ENCODE measurements at places on chromosomes 2 and 18. TPM values are rescaled to one million over a fixed set of nuclear protein-coding genes. Genes with fewer than 3 reads are reported as not detected.

GRCh38 chr2:120658770-120659158 is 76.9 kb upstream of the GLI2 start:
- DNase-seq = no peak

DNA sequence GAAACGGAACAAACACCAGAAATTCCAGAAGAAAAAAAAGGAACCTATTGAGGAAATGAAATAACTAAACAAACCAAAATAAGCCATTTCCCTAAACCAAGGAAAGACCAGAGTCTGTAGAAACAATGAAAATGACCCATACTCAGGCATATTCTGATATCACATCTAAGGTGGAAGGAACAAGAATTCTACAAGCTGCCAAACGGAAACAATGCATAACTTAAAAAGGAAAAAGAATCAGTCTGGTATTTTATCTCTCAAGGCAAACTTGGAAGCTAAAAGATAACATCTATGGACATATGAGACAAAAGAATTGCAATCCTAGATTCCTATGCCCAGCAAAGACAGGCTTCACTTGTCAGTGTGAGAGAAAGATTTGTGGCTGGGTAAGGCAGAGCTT is 326.2 kb downstream of the PDE11A start:
- no peak for DNase-seq

- no peak for DNase-seq
Observed at GRCh38 chr2:97863829-97864228, 131.9 kb downstream of the TMEM131 start.

DNA sequence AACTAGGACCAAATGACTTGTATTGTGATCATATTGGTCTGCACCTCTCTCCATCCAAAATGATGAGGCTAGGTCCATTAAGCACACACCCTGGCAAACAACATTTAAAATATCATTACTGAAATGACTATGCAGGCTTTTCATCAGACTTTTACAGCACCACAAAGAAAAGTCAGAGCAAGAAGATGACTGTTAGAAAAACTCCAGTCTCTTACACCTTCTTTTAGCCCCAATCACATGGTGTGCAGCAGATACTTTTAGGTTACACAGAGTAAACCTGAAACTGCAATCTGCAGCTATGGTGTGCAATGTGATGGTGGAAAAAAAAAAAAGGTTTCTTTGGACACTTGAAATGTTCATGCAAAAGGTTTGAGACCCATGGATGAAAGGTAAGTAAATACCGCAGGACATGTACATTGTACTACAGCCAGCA is 5.4 kb upstream of the POLI start:
- DNase-seq = no peak

DNA sequence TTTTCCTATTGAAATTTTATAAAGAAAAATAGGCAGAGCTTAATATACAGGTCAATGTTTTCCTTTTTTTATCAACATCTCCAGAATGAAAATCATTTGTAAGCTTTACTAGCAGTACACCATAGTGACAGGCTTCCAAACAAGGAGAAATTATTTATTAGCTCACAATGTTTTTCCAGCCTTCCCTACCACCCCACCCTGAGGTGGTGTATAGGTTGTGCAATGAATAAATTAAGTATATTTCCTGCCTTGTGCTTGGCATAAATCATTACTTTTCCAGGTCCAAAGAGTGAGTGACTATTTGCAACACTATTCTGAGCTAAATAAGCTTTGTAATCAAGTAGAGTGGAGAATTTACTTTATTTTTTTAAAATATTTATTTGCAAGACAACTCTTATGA is 876.2 kb upstream of the POU3F3 start:
- no peak for DNase-seq

- DNase-seq = no peak
Observed at GRCh38 chr2:78978340-78978739, 47.2 kb upstream of the REG3G start.

GRCh38 chr2:28997237-28997846 is 16.2 kb downstream of the TOGARAM2 start:
- DNase-seq = no peak

GRCh38 chr2:85937069-85937439 is 48.3 kb upstream of the ST3GAL5 start:
- no peak for DNase-seq

DNA sequence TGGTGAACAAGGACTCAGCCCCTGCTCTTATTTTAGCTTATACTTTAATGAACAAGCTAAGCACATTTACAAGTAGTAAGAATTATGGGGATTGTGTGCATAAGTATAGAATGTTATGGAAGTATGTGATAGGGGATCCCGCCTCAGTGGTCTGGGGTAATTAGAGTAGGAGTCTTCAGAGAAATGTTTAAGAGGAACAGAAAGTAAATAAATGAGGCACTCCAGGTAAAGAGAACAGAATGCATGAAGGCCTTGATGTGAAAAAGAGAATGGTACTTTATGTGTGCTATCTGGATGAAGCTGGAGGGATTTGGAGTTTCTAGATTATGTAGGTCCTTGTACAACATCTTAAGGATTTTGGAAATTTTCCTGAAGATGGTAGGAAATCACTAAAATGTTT is 76.6 kb downstream of the BMPR2 start:
- no peak for DNase-seq

DNA sequence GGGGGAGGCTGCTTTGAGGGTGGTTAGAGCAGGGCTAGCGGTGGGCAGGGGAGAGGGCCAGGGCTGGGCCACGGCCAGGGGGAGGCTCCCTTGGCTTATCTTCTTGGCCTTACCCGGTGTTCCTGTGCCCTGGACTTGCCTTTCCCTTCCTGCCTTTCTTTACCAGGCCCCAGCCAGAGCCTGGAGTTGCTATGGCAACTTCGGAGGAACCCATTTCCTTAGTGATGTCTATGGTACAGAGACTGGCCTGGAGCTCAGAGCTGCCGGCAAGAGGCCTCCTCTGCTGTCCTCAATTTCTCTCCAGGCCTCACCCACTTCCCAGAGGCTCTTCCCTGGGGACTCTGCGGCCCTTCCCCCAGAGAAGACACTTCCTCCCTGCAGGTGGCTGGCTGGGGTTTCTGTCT is 11.5 kb downstream of the SPEG start:
- DNase-seq = no peak

DNA sequence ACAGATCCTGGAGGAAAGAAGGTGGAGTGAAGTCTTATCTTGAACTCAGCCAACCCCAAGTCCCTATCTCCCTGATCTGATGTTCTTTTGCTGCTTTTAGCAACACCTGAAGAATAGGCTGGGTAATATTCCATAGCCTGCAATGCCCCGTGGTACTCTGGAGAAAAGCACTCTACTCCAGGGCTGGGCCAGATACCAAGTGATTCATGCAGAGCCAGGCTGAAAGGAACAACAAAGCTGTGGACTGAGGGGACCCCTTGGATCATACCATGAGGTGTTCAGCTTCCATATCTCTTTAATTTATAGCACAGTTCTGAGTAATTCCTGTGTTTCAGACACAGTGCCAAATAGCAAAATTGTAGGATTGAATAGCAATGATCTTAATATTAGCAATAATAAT is 130.6 kb downstream of the NXPH2 start:
- no peak for DNase-seq

DNA sequence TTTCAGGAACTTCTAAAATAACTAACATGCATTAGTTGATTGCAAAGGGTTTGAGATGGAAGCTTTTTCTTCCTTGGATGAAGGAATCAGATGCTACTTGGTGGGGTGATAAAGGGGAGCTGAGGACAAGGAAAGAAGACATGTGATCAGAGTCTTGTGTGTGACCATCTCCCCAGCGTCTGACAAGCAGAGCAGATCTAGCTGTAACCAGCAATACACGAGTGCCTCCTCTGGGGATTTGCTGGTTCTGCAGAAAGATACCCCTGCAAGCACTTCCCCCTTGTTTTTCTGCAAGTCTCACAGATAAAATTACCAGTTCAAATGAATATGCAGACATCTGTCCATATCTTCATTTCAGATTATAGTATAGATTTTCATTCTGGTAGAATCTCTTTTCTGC is 2.7 kb downstream of the CDH7 start:
- peak; percentile 33 for DNase-seq

The TEX44 gene
- not detected for polyA plus RNA-seq

The KCNG2 gene
- 0.38 TPM for polyA plus RNA-seq

The GCG gene
- polyA plus RNA-seq = not detected

The MYO7B gene
- polyA plus RNA-seq = 24.5 TPM

The MAIP1 gene
- 34.9 TPM for polyA plus RNA-seq

The PROKR1 gene
- 0.27 TPM for polyA plus RNA-seq

The GREB1 gene
- polyA plus RNA-seq = 4.3 TPM
